ENCODE measurements at places on chromosomes 11 and 22. TPM values are rescaled to one million over a fixed set of nuclear protein-coding genes. Genes with fewer than 3 reads are reported as not detected.

DNA sequence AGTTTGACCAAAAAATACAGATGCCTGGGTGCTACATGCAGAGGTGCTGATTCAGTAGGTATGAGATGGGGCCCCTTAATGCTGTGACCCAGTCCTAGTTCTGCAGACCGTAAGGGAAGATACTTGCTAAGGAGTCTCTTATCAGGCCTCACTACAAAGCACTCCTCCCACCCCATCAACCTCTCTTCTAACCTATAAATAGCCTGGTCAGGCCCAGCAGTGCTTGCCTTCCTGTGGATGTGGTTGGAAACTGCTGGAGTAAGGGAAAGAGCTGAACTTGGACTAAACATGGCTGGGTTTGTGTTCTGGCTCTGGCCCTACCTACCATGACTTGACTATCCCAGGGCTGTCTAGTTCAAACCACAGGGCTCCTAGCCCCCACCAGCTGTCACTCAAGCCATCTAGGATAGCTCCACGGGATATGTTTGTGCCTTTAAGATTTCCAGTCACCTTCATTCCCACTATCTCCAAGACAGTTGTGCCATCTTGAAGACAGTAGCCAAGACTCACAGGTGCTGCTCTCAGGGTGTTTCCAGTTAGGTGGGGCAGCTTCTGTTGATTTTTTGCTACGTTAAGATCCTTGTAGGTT lies 9.5 kb upstream of the DKK3 start:
- DNase-seq: no peak

Gene GGTLC3
- polyA plus RNA-seq: not detected

Gene PKDREJ
- polyA plus RNA-seq: 0.52 TPM

DNA sequence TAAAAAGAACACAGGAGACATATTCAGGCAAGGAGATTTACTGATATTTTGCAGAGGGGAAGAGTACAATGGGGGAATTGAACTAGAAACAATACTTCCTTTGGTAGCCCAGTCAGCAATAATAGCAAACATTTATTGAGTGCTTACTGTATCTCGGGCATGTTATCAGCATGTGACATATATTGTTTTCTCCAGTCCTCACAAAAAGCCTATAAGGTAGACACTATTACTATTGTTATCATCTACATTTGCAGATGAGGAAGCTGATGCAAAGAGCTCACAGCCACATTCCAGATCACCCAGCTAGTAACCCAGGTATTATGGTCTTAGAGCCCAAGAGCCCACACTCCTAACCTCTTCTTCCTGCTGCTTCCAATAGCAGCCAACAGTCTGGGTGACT lies 27.9 kb downstream of the NAV2 start:
- no peak for DNase-seq

GRCh38 chr11:1655168-1656060 lies 25.8 kb downstream of the KRTAP5-5 start:
- no peak for DNase-seq

Gene MLC1
- polyA plus RNA-seq: 0.87 TPM

Gene DSCAML1
- polyA plus RNA-seq: 0.25 TPM

- DNase-seq: no peak
These were observed 1.5 kb downstream of the TMEM121B start for GRCh38 chr22:17119481-17120202.

GRCh38 chr11:105942921-105943320 lies 79.1 kb downstream of the MSANTD4 start:
- DNase-seq: no peak

DNA sequence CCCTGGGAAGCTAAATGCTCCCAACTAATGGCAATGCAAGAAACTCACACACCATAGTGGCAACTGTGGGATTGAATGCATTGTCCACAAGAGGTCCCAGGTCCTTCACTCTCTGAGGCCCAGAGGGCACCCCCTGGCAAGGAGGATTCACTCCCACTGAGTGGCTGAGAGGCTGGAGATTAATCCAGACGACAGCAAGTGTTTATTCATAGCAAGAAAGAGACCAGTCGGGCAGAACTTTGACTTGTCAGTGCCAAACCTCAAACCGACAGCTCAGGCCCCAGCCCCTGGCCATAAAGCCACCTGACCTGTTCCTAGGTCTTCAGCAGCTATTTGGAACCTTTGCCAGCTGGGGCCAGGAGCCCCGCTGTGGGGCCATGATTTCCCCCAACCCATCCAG lies 54.5 kb upstream of the MPEG1 start:
- DNase-seq: no peak

Gene TESMIN
- 22.0 TPM for polyA plus RNA-seq

DNA sequence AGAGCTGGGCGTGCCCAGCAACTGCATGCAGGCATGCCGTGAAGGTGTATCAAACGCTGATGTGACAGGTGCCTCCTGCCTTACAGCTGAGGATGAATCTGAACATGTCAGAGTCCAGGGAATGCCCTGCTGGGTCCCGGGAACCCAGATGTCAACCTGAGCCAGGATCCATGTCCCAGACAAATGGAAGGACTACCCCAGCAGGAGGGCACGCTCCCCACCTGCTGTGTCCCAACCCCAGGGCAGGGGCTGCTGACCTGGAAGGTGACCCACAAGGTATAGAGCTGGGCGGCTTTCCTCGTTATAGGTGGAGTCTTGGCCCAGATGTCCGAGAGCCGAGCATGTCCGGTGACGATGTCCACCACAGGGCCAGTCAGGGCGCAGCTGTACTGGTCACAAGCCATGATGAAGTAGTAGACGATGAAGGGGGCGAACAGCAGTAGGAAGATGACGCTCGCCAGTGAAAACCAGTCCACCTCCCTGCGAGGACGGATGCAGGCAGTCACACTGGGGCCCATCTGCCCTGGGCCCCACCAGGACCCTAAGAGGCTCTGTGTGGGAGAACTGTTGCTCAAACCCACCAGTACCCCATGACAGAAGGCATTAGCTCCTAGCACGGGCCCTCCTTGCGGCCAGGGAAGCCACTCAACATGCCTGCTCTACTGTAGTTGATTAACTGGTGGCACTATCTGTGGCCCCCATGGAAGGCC lies 4.3 kb downstream of the DHCR7 start:
- DNase-seq: no peak

Gene BEST1
- polyA plus RNA-seq: 4.4 TPM

Gene CCDC73
- 0.26 TPM for polyA plus RNA-seq

DNA sequence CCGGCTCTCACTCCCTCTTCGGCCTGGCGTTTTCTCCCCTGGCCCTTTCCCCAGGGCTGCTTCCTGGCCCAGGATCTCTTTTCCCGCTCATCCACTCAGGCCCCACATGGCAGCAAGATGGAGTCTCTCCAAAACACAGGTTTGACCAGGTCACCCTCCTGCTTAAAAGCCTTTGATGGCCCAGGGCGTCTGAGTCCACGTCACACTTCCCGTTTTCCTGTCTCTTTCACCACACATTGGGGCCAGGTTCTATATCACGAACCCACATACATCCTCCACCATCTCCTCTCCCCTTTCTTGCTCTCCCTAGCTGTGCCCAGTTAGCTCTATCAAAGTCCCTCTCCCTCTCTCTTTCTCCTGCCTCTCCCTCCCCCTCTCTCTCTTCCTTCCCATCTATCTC lies 7.8 kb upstream of the LRRC32 start:
- DNase-seq: no peak

DNA sequence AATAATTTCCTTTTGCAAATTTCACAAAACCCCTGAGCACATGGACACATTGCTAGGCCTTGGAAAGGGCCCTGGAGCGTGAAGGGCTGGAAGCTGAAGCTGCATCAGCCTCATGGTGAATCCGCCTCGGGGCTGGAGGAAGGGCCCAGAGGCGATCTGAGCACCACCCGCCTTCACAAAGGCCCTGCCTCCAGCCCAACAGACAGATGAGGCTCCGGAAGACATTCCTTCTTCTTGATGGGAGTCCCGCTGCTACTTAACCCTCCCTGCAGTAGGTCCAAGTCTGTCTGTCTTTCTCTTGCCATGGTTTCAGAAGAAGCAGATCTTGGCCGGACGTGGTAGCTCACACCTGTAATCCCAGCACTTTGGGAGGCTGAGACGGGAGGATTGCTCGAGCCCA lies 16.5 kb downstream of the ARRB1 start:
- DNase-seq: no peak

GRCh38 chr11:19789835-19790710 lies 77.4 kb downstream of the NAV2 start:
- DNase-seq: no peak

- no peak for DNase-seq
These were observed 673 bp upstream of the PANX2 start for GRCh38 chr22:50169774-50170341.

Gene KRTAP5-9
- polyA plus RNA-seq: not detected

Gene TSPAN4
- 60.8 TPM for polyA plus RNA-seq

DNA sequence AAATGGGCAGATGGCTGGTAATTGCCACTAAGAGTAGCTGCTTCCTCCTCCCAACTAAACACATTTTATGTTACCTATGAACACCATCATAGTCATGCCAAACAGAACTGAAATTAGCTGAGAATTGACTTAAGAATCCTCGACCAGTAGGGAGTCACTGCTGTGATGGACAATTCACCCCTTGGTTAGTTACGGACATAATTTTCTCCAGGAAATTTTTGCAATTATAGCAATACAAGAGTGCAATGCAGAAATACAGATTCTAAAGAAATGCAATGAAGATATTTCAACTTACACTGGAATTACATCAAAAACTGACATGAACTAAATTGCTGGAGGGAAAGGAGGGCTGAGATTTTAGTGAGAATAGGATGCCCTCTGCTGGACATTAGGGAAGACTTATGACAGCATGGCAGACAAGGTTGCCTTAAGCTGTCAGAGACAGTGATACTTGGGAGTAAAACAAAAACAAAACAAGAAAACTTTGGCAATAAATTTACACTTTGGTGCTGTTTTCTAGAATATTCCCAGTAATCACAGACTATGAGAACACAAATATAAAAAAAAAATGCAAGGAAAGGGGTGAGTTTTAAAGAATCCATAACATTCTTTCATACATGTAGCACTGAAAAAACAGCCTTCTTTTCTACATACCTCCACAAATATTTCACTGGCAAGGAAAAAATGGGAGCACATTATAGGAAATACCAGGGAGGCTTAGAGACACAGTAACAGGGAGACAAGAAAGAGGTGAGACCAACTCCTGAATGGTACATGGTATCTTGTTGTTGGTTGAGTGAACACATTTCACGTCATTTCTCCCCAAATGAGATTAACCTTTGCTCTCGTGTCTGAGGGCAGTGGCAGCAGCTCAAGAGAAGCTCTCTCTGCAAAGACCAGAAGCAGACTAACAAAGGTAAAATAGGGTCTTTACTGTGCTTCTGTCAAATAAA lies 11.2 kb upstream of the PPP2R1B start:
- no peak for DNase-seq

Gene MMP11
- 80.6 TPM for polyA plus RNA-seq

GRCh38 chr11:22671751-22672150 lies 5.3 kb downstream of the GAS2 start:
- DNase-seq: no peak

Gene OR2AG2
- 0.06 TPM for polyA plus RNA-seq

DNA sequence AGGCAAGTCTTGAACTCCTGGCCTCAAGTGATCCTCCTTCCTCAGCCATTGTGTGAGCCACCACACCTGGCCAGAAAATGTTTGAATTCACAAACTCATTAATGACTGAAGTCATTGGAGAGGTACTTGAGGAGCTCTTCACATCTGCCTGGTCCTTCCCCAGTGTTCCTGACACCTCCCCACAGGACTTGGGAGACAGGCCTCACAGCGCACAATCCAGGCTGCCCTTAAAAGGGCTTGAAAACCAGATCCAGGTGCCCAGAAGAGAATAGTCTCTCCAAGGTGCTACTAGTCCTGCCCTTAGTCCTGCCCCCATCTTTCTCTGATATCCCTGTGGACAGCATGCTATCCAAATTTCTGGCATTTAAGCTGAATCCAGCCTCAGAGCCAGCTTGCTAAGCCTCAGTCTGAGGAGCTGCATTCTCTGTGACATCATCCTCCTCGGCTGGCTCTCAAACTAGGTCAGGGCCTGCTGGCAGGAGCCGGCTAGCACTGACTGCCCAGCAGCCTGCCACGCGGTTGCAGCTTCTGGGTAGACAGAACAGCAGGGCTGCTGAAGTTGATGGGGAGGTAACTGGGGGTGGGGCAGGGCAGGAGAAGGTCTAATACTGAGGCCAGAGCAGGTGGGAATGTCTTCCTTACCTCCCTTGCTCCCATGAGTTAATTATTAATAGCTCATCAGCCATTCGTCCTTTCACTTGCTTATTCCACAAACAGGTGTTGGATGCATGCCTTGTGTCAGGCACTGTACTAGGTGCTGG lies 35.3 kb upstream of the NECTIN1 start:
- no peak for DNase-seq

DNA sequence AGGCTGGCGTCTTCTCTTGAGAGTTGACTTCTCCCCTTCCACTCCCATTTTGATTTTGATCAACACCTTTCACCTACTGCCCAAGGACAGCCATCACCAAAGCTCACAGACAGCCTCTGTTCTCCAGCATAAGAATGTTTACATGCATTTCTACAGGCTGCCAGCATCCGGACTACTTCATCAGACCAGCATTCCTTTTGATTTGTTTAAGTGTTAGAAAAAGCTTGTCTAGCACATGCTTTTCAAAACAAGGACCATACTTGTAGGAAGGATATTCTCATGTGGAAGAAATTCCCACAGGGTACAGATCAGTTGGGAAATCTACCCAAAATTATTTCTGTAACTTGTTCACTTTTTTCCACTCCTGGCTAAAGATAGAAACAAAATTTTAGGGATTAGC lies 6.2 kb upstream of the KCNA4 start:
- no peak for DNase-seq

DNA sequence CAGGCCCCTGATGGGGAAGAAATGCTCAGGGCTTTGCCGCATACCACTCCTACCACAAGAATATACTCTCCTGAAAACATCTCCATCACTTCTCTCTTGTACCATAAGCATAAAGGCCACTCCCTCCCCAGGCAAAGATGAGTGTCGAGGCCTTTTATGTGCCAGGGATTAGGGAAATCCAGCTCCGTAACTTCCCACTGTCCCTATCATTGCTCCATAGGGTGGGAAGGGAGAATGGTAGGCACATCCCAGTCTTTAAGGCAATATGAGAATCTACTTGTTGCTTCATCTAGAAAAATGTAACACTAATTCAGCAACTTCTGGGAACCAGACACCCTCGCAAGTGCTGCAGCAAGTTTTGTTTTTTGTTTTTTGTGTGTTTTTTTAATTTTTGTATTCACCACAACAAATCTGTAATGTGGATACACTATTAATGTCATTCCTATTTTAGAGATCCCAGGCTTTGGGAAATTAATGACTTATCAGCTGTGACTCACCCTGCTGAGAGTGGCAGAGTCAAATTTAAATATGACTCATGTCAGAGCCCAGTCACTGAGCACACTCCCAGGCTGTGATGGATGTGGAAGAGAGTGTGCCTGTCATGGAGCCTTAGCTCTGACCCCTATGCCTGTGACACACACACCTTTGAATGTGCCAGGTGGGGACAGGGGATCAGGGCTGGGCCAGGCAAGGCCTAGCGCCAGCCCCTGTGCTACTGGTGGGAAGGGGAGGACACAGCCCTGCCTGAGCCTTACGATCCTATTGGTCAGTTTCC lies 23.4 kb downstream of the PANX1 start:
- no peak for DNase-seq

- DNase-seq: no peak
These were observed 373.0 kb upstream of the B3GAT1 start for GRCh38 chr11:134785059-134785458.

Gene SLC22A12
- 3.4 TPM for polyA plus RNA-seq

Gene MMP12
- 2.0 TPM for polyA plus RNA-seq
